Stimulated activated CD8-positive, alpha-beta memory T cell treated with anti-CD3 and anti-CD28 coated beads, Interleukin-2, amount 100 ng/mL, for 48 hours (primary cell): ENCODE measurements at places on chromosomes 4 and X.

- DNase-seq, result no peak
Observed at GRCh38 chrX:37906357-37906756, 59.0 kb upstream of the DYNLT3 start.

GRCh38 chr4:175215657-175216056, 297.5 kb downstream of the ADAM29 start:
- no peak for DNase-seq

DNA sequence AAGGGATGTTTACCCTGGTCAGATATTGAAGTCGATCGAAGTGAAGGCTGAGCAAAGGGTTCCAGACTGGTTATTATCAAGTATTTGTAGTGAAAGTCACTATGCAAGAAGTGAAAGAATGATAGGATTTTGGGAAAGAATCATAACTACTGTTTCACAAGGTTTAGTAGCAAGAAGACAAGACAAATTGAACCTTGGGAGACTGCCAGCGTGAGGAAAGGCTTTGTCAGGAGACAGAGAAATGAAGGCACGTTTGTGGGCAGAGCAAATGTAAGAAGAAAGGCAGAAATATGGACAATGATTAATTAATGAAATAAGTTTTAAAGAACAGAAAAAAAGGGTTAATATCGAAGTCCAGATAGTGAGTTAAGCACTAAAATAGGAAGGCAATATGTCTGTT, 456.8 kb downstream of the TRIML1 start:
- no peak for DNase-seq

- no peak for DNase-seq
Observed at GRCh38 chr4:127889903-127890302, 9.2 kb downstream of the PLK4 start.

DNA sequence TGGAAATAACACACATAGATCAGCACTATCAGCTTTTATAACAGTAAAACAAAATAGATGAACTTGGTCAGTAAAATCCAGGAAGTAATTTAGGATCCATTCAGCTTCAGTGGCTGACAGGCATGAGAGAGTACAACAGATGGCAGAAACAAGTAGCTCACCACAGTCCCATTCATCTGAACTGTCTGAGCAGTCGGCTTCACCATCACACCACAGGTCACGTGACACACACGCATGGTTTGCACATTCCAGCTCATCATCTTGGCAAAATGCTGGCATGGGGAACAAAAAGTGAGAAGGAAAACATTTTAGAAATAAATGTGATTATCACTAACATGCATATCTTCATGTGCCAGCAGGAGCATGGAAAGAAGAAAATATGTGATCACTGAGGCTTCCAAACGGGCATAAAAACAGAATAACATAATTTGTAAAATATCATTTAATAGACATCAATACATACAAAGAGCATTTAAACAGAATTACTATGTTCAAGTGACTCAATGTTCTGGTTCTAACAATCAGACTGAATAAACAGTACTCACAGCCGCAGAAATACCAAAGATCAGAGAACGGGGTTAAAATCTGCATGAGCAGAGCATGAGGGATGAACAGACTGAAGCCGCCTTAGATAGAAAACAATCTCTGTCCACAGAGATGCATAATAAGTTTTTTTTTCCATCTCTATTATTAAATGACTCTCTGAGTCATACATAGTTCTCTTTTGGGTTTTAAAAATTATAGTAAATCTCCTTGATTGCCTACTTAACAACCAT, 158.1 kb downstream of the ATP10D start:
- no peak for DNase-seq

DNA sequence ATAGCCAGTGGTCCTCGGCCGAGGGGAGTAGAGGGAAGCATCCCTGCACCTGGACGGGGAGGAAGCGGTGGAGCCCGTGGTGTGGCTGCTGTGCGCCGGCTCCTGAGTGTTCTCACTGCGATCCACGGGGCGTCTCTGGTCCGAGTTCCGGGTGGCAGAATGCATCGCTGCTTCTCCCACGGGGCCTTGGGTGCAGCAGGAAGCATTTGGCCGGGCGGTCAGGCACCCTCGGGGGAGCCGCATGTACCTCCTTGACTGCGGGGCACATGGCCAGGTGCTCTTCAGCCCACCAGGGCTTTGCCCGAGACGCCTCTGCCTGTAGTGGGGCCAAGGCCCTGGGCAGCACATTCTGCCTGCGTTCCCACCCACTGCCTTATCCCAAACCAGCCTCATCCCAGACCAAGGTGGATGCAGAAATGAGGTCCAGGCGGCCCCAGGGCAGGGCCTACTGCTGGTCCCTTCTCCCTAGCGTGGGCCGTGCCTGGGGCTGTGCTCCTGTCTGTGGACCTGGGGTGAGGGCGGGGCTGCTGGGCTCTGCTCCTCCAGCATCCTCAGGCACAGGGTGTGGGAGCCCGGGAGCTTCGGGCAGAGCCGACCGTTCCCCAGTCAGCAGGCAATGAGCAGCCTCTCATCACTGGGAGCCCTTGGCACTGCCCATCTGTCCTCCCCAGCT, 27.5 kb downstream of the NKX1-1 start:
- DNase-seq, result no peak

DNA sequence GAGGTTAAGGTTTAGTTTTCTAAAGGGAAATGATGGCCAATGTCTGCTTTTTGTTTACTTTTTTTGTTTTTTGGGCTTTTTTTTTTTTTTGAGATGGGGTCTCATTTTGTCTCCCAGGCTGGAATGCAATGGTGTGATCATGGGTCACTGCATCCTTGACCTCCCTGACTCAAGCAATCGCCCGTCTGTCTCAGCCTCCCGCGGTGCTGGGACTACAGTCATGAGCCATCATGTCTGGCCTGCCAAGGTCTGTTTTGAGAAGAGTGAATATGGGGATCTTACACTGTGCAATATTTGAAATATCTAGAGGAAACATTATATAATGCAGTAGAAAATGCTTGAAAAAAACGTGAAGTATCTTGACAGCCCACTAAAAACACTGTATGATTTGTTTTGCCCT, 162.5 kb downstream of the GASK1B start:
- DNase-seq, result no peak

- no peak for DNase-seq
Observed at GRCh38 chr4:16217300-16218051, 8.8 kb downstream of the TAPT1 start.

DNA sequence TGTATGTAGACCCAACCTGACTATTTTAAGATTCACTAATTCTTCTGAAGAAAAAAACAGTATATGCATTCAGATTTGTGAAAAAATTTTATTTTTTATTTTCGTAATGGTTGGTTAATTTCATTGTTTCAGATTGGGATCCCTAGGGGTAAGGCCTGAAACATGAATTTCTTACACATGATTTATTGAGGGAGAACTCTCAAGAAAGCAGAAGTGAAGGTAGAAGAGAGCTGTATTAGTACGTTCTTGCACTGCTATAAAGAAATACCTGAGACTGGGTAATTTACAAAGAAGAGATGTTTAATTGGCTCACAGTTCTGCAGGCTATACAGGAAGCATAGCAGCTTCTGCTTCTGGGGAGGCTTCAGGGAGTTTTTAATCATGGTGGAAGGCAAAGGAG, 611.9 kb upstream of the TECRL start:
- no peak for DNase-seq

DNA sequence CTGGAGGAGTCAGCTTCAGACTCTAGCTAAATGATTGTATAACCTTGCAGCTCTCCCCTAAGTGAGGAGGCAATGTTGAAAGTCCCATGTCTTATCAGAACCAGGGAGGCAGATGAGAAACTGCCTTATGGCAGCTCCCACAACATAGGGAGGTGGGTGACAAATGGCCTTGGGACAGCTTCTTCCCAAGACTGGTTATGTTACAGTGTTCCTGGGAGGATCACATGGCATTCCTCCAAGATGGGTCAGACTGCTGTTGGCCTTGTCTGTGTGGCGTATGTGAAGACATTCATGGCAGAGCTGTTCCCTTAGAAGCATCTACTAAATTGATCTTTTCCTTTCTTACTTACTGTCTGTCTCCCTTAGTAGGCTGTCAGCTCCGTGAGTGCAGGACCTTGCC, 42.0 kb downstream of the HPRT1 start:
- no peak for DNase-seq
